ENCODE measurements at places on chromosomes 1 and 21.

DNA sequence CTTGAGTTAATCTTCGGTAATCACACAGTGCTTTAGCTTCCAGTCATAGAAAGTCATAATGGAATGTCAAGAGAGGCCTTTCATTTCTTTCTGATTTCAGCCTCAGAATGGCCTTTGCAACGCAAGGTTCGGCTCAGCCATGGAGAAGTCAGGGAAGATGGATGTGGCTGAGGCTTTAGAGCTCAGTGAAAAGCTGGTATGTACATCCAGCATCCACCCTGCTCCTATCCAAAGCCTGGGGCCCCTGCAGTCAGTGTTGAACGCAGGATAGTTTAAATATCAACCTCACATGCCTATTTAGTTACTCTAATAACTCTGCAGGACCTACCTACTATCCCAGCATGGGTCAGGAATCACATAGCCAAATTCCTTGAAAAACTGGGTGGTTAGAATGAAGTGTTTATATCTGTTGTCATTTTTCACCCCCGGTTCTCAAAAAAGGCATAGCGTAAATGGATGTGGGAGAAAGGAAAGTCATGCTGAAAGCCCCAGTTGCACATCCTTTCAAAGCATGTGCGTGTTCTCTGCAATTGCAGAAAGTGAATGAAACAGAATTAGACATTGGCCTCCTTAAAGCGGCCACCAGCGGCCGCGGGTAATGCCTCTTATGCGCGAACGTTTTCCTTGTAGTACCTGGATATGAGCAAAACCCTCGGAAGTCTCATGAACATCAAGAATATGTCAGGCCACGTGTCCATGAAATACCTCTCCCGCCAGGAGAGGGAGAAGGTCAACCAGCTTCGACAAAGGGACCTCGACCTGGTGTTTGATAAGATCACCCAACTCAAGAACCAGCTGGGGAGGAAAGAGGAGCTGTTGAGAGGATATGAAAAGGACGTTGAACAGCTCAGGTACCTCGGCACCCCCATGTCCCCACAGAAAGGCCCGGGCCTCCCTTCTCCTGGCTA is 28.8 kb upstream of the EFHD2 start:
- no peak for DNase-seq

DNA sequence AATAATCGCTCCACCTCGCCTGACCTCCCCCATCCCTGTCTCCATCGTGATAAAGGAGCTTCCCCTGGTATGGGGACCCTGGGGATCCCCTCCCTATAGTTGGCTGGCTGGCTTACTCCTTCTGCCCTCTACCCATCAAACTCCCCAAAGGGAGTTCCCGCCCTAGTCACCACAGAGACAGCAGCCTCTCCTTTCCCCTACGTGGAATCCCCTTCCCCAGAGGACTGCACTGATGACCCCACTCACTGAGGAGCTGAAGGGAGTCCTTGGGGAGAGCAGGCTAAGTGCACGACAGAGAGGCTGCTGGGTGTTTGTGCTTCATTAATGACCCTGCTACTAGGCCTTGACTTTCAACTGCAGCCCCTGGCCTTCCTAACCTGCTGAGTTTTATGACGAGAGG is 1.9 kb downstream of the CADM3 start:
- DNase-seq: no peak

GRCh38 chr1:115668579-115668978 is 26.8 kb downstream of the VANGL1 start:
- no peak for DNase-seq

DNA sequence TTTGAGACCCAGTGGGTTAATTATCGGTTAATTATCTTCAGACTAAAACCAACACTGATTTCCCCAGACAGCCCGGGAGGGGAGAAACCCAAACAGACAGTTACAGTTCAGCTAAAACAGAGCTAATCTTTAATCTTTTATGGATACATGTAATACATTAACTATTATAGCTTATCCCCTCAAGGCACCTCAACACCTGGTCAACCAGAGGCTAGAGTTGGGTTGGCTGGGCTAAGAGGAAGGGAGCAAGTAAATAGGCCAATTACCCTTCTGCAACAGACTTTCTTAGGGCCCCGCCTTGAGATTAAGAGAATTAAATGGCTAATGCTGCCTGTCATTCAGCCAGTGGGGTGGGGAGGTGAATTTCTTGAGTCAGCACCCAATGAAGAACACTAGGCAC is 6.6 kb upstream of the MED18 start:
- DNase-seq: no peak

GRCh38 chr21:42624095-42624790 is 29.2 kb upstream of the PDE9A start:
- DNase-seq: no peak

- no peak for DNase-seq
Observed at GRCh38 chr1:10601342-10602070, 126.8 kb downstream of the PEX14 start.

GRCh38 chr21:33854604-33855003 is 61.0 kb downstream of the ATP5PO start:
- no peak for DNase-seq

- DNase-seq: no peak
Observed at GRCh38 chr1:199311478-199312262, 672.8 kb downstream of the PTPRC start.

DNA sequence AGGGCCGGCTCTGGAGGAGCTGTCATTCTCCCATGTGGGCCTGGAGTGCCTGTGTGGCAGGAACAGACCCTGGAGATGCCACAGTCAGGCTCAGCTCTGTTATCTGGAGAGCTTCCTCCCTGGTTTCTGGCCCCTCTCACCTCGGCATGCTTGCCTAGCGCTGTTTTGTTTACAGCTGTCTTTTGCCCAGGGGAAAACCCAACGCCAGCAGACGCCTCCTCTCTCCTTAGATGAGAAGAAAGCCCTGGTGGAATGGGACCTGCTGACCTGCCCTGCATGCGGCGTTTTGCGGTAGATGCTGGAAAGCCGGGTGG is 104.9 kb downstream of the CRYAA start:
- DNase-seq: no peak

GRCh38 chr1:198153103-198153502 is 3.7 kb upstream of the NEK7 start:
- no peak for DNase-seq

GRCh38 chr1:212670301-212670700 is 29.3 kb downstream of the BATF3 start:
- DNase-seq: no peak

DNA sequence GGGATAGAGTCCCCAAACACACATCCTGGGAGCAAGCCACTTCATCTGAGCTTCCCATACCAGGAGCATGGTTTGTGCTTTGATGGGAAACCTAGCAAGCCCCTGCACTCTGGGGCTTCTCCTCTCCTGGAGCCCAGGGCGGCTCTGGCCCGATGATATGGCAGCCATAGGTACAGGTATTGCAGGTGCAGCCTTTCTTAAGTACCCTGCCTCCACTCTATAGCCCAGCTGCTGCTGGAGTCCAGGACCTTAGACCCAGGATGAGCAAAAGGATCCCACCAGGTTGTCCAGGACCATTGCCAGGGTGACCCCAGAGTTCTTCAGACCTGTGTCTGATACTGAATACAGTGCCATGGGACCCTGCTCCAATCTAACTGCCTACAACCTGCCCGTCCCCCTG is 4.2 kb downstream of the C1orf226 start:
- DNase-seq: no peak

- no peak for DNase-seq
Observed at GRCh38 chr1:60765204-60765603, 317.2 kb upstream of the NFIA start.

DNA sequence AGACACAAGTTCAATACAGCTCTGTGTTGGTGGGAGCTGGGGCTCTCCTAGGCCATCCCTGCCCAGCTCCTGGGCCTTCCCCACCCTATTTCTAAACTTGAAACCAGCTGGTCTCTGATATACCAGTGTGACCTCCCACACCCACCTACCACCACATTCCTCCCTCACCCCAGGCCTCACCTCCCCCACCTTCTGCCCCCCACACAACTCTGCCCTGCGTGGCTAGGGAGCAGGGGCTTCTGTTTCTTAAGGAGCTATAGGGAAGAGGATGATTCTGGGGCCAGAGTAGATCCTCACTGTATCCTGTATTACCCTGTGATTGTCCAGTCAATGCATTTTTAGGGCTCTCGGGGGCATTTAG is 16.5 kb downstream of the NES start:
- no peak for DNase-seq

- DNase-seq: no peak
Observed at GRCh38 chr1:183879494-183879893, 74.6 kb downstream of the RGL1 start.

DNA sequence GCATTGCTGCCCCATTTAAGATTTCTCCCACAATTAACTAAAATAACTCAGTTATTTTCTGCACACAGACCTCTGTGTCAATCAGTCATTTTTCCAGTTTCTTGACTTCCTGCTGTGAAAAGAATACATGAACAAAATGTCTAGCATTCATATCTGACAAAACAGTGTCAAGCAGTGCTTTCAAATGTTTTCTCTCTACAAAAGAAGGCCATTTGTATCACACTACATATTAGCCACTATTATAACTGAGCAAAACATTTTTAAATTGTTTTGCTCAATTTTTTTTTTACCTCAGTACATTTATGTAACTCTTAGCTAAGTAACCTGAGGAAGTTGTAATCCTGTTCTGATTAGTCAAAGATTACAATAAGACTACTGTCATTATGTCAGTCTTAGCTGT is 1498.5 kb upstream of the PRMT6 start:
- no peak for DNase-seq

- DNase-seq: no peak
Observed at GRCh38 chr1:51653127-51653526, 36.2 kb downstream of the OSBPL9 start.

DNA sequence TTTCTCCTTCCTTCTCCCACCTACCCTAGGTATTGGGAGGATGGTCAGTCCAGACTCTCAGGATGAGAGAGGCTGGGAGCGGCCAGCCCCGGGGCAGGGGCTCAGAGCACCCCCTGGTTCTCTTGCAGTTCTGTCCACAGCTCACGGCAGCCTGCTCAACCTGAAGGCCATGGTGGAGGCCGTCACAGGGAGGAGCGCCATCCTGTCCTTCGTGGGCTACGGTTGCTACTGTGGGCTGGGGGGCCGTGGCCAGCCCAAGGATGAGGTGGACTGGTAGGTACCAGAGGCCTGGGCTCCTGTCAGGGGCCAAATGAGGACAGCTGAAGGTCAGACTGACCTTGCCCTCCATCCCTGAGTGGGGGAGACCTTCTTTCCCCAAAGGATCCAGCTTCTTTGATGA is 4.2 kb downstream of the PLA2G2F start:
- DNase-seq: no peak

DNA sequence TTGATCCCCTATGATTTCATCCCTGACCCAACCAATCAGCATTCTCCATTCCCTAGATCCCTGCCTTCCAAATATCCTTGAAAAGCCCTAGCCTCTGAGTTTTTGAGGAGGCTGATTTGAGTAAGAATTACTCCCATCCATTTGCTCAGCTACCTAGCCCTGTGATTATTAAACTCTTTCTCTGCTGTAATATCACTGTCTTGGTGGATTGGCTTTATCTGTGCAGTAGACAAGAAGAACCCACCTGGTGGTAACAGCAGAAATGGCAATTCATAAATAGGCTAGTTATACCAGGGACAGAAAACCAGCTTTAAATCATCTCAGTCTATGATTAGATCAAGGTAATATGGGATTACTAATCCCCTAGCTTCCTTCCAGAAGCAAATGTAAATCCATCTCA is 13.0 kb downstream of the IL20 start:
- DNase-seq: no peak

GRCh38 chr1:41802532-41803501 is 115.9 kb downstream of the HIVEP3 start:
- DNase-seq: no peak

DNA sequence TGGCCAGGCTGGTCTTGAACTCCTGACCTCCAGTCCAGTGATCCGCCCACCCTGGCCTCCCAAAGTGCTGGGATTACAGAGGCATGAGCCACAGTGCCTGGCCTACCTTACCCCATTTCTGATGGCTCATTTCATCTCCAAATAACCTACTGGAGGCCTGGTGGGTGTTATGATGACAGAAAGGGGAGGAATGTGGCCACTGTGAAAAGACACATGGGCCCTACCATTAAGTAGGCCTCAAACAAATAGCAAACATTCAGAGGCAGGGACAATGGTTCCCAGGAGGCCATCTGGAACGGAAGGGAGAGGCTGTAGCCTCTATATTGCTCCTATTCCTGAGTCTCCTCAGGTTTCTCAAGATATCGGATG is 932 bp upstream of the FCRLA start:
- no peak for DNase-seq

GRCh38 chr1:75085931-75086330 is 48.3 kb upstream of the LHX8 start:
- no peak for DNase-seq

GRCh38 chr1:17260264-17260663 is 11.4 kb downstream of the PADI3 start:
- no peak for DNase-seq

DNA sequence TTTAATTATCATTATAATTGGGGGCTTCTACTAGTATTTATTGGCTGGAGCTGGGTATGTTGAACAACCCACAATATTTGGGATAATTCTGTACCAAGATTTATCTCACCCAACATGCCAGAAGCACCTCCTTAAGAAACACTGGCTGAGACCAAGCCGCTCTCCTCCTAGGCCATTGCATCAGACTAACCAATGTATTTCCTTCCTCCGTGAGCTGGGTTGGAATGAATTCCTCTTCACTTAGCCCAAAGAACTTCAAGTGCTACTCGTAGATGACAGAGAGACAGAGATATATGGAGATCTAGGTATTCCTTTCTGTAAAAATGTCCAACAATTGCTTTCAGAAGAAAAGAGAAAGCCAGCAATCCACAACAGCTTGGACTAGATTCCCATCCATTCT is 87.2 kb upstream of the ETS2 start:
- no peak for DNase-seq

GRCh38 chr21:18603980-18604379 is 200.4 kb upstream of the TMPRSS15 start:
- no peak for DNase-seq

DNA sequence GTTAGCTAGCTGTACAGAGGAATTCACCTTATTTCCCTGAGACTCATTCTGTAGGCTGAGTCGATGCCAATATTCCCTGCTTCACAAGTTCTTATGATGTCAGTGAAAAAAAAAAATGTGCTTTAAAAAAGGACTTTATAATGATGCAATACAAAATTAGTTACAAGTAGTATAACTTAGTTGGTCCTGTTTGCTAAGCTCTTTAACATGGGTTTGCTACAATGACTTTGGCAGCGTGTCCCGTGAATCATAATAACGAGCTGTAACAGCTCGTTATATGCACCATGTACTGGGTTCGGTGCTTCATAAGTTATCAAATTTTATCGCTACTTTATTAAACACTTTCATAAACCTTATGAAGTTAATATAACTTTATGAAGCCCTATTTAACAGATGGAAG is 349.7 kb downstream of the LMX1A start:
- no peak for DNase-seq

GRCh38 chr1:162171111-162171510 is 101.6 kb downstream of the NOS1AP start:
- no peak for DNase-seq

GRCh38 chr1:168845140-168845539 is 116.1 kb upstream of the DPT start:
- no peak for DNase-seq

Data from AG04450 (cell line).